HFF-Myc (cell line): ENCODE measurements at places on chromosomes 5 and 9.

DNA sequence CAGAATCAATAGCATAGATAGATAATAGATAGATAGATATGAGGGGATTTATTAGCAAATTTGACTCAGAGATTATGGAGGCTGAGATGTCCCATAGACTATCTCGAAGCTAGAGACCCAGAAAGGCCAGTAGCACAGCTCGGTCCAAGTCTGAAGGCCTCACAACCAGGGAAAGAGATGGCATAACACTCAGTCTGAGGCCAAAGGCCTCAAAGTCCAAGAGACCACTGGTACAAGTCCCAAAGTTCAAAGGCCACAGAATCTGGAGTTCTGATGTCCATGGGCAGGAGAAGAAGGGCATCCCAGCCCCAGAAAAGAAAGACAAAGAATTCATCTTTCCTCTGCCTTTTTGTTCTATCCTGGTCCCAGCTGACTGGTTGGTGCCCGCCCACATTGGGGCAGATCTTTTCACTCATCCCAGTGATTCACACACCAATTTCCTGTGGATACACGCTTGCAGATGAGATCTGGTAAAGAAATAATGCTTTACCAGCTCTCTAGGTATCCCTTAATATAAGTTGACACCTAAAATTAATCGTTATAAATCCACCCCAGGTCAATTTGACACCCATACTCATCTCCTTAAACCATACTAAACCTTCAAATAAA lies 127.8 kb upstream of the FBN2 start:
- DNase-seq: no peak

DNA sequence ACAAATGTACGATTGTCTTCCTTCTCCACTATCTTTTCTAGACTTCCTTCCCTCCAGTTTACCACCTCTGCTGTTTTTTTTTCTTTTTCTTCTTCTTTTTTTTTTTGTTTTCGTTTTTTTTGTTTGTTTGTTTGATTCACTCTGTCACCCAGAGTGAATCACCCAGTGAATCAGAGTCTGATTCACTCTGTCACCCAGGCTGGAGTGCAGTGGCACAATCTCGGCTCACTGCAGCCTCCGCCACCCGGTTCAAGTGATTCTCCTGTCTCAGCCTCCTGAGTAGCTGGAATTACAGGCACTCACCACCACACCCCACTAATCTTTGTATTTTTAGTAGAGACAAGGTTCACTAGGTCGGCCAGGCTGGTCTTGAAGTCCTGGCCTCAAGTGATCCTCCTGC lies 375.7 kb downstream of the NTRK2 start:
- DNase-seq: no peak

GRCh38 chr5:142685418-142686209 lies at the start of gene FGF1:
FGF1 (minus strand) TSS chr5:142686090; CDS start chr5:142614127, 71,963 bp downstream.
- no peak for DNase-seq

DNA sequence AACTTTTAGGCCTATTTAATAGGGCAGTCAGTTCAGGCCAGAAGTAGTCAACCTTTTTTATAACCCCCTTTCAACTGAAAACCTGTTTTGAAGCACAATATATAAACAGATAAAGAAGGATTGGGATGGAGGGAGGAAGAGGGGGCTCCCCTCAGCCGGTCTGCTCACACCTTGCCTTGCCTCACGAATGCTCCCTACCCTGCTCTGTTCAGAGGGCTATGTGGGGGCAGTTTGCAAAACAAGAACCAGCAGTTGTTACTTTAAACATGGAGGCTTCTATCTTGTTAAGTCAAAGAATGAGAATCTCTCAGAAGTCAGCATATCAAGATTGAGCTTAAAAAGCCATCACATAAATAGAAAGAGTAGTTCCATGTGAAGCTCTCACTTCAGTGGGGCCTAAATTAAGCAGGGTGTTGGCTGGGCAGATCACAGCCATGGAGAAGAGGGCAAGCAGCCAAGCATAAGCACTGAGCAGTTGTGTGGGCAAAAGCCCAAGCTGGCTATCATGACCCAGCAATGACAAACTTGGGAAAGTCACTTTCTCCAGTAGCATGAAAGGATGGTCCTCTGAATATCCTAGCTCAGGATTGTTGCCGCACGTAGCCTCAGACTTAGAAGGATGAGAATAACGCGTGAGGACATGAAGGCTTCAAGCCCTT lies 70.6 kb downstream of the ALDH1A1 start:
- DNase-seq: no peak

- no peak for DNase-seq
Measured at GRCh38 chr9:128505414-128505765, 871 bp downstream of the GLE1 start.

DNA sequence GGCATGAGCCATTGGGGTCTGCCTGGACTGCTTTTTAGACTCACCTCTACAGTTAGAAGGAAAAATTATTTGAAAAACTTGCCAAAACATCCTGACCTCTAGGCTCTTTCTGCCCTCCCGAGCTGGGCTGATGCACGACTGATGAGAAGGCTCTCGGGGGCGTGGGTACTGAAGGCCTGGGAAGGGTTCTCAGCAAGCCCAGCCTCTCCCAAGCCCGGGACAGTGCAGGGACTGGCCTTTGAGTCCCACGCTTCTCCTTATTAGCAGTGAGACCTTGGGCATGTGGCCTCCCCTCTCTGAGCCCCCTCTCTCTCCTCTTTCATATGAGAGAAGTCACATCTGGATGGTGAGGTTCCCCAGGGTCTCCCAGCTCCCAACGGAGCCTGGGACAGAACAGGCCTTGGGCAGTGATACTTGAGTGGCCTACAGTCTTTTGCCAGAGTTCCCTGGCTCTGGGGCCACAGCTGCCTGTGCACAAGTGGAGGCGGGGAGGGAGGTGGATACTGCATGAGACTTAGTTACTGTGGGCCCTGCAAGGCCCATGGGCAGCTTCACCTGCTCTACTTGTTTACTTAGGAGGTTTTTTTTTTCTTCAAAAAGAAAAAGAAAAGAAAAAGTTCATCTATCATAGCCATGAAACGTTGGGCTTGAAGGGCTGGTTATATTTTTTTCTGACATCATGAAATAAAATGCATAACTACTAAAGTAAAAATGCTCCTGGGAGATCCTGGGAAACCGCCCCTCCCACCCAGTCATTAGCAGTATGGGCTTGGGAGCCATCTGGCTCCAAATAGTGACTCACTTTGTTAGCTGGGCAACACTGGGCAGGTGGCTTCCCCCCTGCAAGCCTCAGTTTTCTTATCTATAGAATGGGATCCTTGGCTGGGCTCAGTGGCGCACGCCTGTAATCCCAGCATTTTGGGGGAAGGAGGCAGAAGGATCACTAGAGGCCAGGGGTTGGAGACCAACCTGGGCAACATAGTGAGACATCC lies 139.4 kb downstream of the GAPVD1 start:
- no peak for DNase-seq

- DNase-seq: no peak
Measured at GRCh38 chr9:34624475-34625185, 4.2 kb downstream of the ARID3C start.

DNA sequence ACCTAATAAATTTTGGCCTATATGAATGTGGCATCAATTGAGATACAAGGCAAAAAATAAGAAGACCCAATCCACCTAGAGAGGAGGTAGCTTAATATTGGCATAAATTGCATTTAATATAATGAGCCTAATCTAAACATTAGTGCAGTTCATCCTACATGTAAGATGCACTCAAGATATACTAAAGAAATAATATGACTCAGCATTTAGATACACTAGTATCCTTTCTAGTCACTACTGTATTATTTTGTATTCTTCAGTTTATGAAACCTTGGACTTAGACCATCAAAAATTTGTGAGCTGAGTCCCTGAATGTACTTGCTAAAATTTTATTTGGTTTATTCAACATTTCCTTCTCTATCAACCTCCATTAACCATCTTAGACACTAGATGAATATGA lies 104.7 kb downstream of the RAB3C start:
- no peak for DNase-seq

- DNase-seq: no peak
Measured at GRCh38 chr5:154284433-154284832, 93.9 kb downstream of the GALNT10 start.

GRCh38 chr5:136080483-136081216 lies 51.9 kb downstream of the TGFBI start:
- peak; percentile 56 for DNase-seq

GRCh38 chr9:87885484-87886189 lies 3.0 kb downstream of the SPATA31E1 start:
- DNase-seq: no peak

DNA sequence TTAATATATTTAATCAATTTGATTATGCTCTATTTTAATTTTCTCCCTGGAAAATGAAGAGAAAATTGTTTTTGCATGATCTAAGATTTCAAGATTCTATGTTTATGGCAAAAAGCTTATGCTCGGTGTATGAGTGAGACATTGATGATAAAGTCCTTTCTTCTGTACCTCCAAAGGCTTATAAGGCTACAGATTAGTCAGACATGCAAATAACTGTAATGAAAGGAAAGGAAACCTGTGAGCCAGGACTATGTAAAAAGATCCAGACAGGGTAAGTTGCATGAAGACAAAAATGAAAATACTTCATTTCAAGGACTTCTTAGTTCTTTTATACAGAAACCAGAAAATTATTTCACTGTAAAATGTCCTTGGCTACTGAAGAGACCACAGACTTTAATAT lies 52.2 kb upstream of the EDIL3 start:
- no peak for DNase-seq

GRCh38 chr5:143554187-143554717 lies 150.8 kb upstream of the NR3C1 start:
- DNase-seq: peak; percentile 75

GRCh38 chr5:56649569-56649968 lies 165.8 kb upstream of the MAP3K1 start:
- DNase-seq: peak; percentile 66

GRCh38 chr5:87829217-87829551 lies 416.5 kb upstream of the CCNH start:
- DNase-seq: peak; percentile 3

DNA sequence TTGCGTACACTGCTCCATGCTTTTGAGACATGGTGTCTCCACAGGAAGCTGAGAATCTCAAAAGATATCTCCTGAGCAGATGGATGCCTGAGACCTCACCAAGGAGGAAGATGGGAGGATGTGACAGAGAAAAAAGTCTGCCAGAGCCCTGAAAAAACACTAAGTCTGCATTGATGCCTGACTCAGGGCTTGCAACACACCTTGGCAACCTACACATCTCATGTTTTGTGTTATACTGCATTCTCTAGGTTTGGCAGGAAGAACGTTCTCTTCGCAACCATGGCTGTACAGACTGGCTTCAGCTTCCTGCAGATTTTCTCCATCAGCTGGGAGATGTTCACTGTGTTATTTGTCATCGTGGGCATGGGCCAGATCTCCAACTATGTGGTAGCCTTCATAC lies 19.2 kb downstream of the SLC22A4 start:
- DNase-seq: no peak

DNA sequence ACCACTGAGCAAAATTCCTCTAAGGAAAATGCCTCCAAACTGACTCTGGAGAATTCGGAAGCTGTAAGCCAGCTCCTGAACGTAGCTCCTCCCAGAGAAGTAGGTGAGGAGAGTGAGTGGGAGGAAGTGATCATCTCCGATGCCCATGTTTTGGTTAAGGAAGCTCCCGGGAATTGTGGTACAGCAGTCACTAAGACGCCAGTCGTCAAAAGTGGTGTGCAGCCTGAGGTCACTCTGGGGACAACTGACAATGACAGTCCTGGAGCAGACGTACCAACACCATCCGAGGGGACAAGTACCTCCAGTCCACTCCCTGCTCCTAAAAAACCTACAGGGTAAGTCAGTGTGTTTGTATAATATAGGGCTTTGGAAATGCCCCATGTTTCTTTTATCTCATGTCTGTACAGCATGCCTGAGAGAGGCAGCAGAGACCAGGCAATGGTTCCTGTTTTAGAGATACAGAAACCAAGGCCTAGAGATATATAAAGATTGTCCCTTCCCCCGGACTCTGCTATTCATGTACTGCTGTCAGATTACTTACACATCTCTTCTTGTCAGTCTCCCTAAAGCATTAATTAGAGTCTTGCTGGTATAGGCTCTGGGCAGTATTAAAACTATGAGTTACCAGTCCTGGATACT lies 23.9 kb downstream of the HMGXB3 start:
- no peak for DNase-seq

GRCh38 chr5:169325273-169325672 lies 24.3 kb upstream of the SLIT3 start:
- DNase-seq: no peak

GRCh38 chr5:58452566-58453258 lies 7.2 kb downstream of the PLK2 start:
- no peak for DNase-seq

GRCh38 chr5:108728566-108729241 lies 19.0 kb upstream of the FER start:
- DNase-seq: no peak

GRCh38 chr5:10118150-10118549 lies 131.5 kb downstream of the ATPSCKMT start:
- DNase-seq: no peak

DNA sequence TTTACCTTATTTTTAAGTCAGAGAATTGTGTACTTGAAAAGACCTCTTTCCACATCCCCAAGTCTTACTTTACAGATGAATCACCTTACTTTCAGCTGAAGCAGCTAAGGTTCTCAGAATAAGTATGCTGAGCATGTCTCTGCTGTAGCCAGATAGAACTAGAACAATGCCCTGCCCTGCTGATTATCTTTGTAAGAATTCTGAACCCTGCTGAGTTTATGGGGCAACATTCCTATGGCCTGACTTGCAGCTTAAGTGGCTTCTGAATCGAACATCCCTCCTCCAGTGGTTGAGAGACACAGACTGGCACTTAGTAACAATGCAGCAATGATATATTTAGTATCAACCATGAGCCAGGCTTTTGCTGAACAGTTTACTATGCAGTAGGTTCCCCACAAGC lies 592.0 kb upstream of the WWC1 start:
- DNase-seq: peak; percentile 94

DNA sequence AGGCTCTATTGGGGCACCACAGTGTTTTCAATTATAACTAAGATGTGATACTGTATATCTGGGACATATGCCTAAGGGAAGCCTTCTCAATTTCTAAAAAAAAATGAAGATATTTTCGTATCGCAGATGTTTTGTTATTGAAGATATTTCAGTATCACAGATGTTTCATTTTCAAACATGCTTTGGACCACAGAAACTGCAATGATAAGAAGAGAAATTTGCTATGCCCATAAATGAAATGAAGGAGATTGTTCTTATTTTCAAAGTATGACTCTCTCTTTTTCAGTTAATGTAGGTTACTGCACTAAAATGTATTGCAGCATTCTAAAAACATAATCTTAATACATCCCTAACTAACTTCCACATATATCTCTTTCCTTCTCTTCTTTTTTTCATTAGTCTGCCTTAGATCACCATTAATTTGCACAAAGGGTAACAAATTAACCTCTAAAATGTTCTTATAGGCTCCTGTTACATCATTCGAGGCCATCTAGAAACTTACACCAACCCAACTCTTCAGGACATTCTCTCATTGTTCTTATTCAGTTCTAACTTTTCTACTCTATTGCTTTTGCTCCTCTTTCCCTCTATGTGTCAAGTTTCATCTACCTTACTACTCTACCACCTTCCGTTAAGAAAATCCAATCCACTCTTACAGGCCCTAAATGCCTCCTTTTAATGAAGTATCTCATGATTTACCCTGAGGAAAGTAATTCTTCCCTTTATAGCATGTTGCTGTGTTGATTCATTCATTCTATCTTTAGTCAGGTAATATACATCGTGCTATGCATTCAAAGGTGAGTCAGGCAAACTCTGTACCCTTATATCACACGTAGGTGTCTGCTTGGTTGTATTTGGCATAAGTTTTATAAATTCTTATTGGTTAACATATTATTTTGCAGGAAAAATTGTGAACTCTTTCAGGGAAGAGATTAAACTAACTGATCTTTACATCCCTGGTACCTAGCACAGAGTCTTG lies 70.5 kb downstream of the ST8SIA4 start:
- no peak for DNase-seq

GRCh38 chr5:170701334-170701733 lies 82.2 kb upstream of the GABRP start:
- no peak for DNase-seq

- DNase-seq: no peak
Measured at GRCh38 chr5:80703291-80703690, 48.5 kb upstream of the DHFR start.
